Stimulated activated CD8-positive, alpha-beta memory T cell treated with anti-CD3 and anti-CD28 coated beads, Interleukin-15, amount 100 ng/mL, for 1 hour (primary cell): ENCODE measurements at places on chromosomes 6 and 20.

DNA sequence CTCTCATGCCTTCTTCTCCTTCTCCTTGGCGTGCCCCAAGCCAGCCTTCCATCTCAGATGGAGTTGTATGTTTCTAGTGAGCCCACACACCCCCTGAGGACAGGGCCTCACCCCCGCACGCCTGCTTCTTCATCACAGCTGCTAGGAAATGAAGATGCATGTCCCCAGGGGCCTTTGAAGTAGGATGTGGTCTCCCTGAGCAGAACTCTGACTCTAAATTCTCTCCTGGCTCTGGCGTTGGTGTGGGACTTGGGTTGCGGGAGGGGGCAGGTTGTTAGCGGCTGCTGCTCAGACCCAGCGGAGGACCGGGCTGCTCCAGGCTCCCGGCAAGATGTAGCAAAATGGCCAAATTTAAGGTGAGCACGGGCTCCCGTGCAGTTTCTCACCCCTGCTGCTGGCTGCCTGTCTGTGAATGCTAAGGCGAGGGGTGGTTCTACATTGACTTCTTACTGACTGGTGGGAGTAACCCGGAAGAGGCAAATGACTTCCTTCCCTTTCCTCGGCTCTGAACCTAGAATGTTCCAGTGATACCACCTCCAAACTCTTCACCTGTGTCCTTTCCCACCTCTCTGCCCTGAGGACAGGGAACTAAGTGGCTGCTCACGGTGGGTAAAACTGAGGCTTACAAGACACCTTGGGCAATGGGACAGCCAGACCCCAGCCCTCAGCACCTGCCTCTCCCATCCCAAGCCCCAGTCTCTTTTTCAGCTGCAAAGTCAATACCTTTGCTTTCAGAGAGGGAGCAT, 8.8 kb downstream of the SYNJ2 start:
- no peak for DNase-seq

- no peak for DNase-seq
These were observed at the start of gene ETV7 for GRCh38 chr6:36387440-36388303. ETV7 (minus strand) TSS chr6:36387669; CDS start chr6:36387541, 128 bp downstream.

DNA sequence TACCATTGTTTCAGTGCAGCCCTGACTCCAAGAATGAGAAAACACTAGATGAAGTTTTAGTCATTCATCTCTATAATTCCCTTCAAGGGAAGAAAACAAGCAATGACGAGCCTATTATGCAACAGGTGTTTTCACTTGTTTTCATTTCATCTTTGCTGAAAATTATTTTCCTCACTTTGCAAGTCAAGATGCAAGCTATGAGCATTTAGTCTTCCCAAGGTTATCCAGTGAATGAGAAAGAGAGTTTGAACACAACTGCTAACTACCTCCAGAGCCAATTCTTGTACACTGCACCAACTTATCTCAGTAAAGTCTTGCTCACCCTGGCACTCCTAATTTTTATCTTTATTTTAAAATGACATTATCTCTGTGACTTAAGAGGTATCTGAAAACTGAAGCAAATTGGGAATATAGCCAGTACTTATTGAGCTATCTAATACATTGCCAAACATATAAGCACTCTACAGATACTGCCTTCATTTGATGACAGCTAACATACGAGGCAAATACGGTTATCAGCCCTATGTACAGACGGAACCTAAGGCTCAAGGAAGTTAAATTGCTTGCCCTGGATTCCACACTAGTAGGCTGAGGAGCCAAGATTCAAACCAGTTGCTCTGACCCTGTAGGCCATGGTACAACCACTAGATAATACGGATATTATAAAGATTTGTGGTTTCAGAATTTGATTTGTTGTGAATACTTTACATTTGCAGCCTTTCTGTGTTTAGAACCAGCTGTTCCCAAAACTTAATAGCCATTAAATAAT, 36.8 kb downstream of the MOXD1 start:
- DNase-seq: no peak

GRCh38 chr6:2184700-2185455, 60.5 kb downstream of the GMDS start:
- DNase-seq: no peak

GRCh38 chr20:58481481-58482021, 33.6 kb downstream of the APCDD1L start:
- peak; percentile 34 for DNase-seq
